ENCODE measurements at places on chromosomes 12 and 14.

DNA sequence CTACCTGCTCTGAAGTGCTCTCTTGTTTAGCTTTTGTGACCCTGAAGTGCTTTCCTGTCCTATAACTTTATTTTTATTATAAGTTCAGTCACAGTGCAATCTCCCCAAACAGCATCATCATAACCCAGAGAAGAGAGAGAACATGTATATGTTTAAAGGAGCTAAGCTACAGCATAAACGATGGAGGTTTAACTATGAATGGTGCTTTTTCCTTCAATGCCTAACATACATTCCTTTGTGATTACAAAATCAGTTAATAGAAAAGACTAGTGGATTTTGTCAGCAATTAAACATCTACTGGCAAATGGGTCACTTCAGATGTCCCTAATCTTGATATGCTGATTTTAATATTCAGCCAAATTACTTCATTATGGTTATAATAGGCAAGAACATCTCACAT lies 46.4 kb downstream of the ZFYVE21 start:
- H3K27me3 ChIP-seq, result no peaks in the 10 kb centered on the region
- peaks cover 3% of the 10 kb centered on the region for H3K4me1 ChIP-seq
- no peak overlapping the region for H3K27ac ChIP-seq

DNA sequence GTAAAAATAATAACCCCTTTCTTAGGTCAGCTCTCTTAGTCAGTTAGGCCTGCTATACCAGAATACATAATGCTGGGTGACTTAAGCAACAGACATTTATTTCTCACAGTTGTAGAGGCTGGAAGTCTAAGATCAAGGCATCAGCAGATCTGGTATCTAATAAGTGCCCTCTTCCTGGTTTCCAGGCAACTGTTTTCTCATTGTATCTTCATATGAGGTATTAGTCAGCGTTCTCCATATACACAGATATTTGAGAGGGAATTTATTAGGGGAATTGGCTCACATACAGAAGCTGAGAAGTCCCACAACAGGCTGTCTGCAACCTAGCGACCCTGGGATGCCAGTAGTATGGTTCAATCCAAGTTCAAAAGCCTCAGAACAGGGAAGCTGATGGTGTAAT lies 896.0 kb downstream of the GALC start:
- no peak overlapping the region for H3K4me3 ChIP-seq
- H3K27ac ChIP-seq, result no peak overlapping the region
- no peak for DNase-seq
- H3K27me3 ChIP-seq, result no peaks in the 10 kb centered on the region
- H3K4me1 ChIP-seq, result peaks cover 6% of the 10 kb centered on the region

- H3K27ac ChIP-seq, result peak overlapping the region; percentile 91
- H3K27me3 ChIP-seq, result no peaks in the 10 kb centered on the region
- H3K36me3 ChIP-seq, result no peaks in the 10 kb centered on the region
- H3K4me3 ChIP-seq, result no peak overlapping the region
These were observed 39.0 kb downstream of the ACTN1 start for GRCh38 chr14:68939893-68940613.

DNA sequence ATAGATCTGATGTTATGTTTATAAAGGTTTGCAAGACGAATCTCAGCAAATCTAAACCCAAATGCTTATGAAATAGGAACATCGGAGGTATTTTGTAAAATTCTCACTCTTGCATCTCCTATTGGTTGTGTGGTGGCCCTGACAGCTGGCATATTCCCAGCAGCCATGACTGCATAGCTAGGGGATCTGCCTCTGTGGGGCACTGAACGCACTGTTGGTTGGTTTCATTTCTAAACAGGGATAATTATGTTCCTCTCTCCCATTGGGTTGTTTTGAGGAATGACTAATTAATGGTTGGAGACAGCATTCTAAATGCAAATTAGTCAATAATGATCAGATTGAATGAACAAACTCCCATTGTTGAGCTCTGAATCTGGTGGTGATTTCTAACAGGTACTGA lies 2.7 kb upstream of the BEST3 start:
- H3K4me1 ChIP-seq, result peaks cover 10% of the 10 kb centered on the region
- no peak for DNase-seq
- no peak overlapping the region for H3K4me3 ChIP-seq
- peaks cover 5% of the 10 kb centered on the region for H3K27me3 ChIP-seq
- no peak overlapping the region for H3K27ac ChIP-seq

- no peak overlapping the region for H3K4me3 ChIP-seq
- peaks cover 21% of the 10 kb centered on the region for H3K4me1 ChIP-seq
- H3K27ac ChIP-seq, result no peak overlapping the region
- no peak for DNase-seq
- no peaks in the 10 kb centered on the region for H3K27me3 ChIP-seq
- peaks cover 7% of the 10 kb centered on the region for H3K36me3 ChIP-seq
These were observed 6.6 kb downstream of the POMT2 start for GRCh38 chr14:77314043-77314442.

DNA sequence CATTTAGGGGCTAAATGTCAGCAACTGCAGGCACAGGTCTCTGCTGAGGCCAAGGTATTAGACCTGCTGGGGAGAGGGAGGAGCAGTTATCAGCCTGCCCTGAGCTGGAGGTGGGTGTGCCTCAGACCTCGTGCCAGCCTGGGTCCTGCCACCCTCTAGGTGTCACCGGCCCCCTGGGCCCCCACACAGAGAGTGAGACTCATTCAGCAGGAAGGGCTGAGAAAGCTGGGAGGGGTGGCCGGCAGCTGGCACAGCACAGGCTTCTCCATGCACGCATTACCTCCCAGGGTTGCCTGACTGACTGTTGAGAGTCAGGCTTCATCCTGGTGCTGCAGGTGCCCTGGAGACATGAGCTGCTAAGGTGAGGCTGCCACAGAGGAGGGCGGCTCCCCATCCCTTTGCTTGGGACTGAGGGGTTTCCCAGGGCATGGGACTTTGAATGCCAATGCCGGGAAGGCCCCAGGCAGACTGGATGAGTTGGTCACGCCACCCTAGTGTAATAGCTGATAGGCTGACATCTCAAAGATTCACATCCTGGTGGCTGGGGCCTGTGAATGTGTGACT lies 75.3 kb upstream of the C14orf180 start:
- peaks cover 14% of the 10 kb centered on the region for H3K27me3 ChIP-seq
- H3K36me3 ChIP-seq, result no peaks in the 10 kb centered on the region
- no peak overlapping the region for H3K27ac ChIP-seq
- no peak for DNase-seq

GRCh38 chr12:45216230-45216982 lies 511 bp downstream of the ANO6 start:
- H3K4me1 ChIP-seq, result peaks cover 34% of the 10 kb centered on the region
- peaks cover 3% of the 10 kb centered on the region for H3K36me3 ChIP-seq
- no peaks in the 10 kb centered on the region for H3K27me3 ChIP-seq
- peak overlapping the region; percentile 97 for H3K27ac ChIP-seq
- peak; percentile 30 for DNase-seq

DNA sequence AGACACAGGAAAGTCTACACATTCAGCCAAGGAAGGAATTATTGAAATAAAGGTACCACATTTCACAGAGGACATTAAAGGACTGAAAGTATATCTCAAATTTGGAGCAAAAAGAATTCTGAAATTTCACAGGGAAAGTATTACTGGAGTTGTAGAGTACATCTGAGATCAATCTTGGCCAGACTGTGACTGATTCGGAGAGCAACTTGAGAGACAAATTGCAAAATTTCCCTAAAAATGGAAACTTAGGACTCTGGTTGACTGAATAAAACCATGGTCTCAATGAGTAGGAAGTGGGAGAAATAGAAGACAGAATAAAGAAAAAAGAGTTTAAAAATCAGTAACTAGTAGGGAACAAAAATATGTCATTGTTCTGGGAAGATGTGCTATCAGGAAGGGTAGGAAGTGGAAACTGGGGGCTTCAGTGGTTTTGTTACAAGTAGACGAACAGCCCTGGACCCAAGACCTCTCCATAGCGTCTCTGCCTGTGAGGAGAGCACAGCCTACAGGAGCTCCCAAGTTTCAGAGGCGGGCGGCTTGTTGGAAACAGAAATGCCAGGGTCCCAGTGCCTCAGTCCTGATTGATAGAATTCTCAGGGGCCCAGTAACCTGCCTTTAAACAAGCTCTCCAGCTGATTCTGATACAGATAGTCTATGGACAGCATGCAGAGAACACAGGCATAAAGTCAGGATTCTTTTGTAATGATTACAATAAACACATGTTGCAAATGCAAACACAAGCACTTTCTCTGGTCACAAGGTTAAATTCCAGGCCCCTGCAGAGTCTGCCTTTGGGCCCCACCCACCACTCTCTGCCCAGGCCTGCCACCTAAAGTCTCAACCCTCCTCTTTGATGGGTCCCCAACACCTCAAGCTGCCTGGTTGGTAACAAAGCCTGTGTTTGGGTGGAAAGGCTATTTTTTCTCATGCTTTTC lies 63.1 kb downstream of the BBS10 start:
- H3K4me1 ChIP-seq, result peaks cover 5% of the 10 kb centered on the region
- H3K27me3 ChIP-seq, result no peaks in the 10 kb centered on the region
- no peak overlapping the region for H3K4me3 ChIP-seq
- DNase-seq, result no peak
- no peak overlapping the region for H3K27ac ChIP-seq

DNA sequence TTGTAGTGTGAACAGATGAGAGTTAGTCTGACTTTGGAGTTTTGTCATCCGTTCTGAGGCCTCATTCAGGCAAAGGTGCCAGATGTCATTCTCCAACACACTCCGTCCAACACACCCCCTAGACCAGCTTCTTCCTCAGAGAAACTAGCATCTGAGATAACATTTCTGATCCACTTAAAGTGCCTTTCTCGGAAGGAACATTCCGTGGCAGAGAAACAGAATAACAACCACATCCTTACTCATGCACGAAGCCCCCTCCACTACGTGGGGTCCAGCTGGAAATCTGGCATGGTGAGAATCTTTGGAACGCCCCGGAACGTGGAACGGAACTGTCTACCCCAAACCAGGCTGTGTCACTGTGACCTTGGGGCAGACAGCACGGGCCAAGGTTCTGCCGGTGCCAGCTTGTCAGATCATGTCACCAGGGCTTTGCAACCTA lies 17.0 kb upstream of the BCL7A start:
- H3K4me1 ChIP-seq, result no peaks in the 10 kb centered on the region
- H3K4me3 ChIP-seq, result no peak overlapping the region
- no peak overlapping the region for H3K27ac ChIP-seq
- H3K27me3 ChIP-seq, result peaks cover 4% of the 10 kb centered on the region
- no peaks in the 10 kb centered on the region for H3K36me3 ChIP-seq

Measured in progenitor cell of endocrine pancreas (in vitro differentiated cells).